Hair follicle dermal papilla cell (primary cell): ENCODE measurements at places on chromosomes 12 and 14. TPM values are rescaled to one million over a fixed set of nuclear protein-coding genes. Genes with fewer than 3 reads are reported as not detected.

Gene UTP20
- total RNA-seq = 16.9 and 25.2 TPM in 2 replicates

Gene SLC38A4
- 7.5 and 11.0 TPM in 2 replicates for total RNA-seq

Gene TPH2
- not detected in 2 replicates for total RNA-seq

Gene RDH12
- not detected in 2 replicates for total RNA-seq

Gene EML5
- 0.12 and 0.81 TPM in 2 replicates for total RNA-seq

Gene E2F7
- 0.49 and 0.97 TPM in 2 replicates for total RNA-seq

Gene MSRB3
- 59.1 and 74.6 TPM in 2 replicates for total RNA-seq
